A549 (cell line): ENCODE measurements at places on chromosomes 11 and 22. TPM values are rescaled to one million over a fixed set of nuclear protein-coding genes. Genes with fewer than 3 reads are reported as not detected.

The CD3D gene
- polyA plus RNA-seq, result not detected in 3 replicates

DNA sequence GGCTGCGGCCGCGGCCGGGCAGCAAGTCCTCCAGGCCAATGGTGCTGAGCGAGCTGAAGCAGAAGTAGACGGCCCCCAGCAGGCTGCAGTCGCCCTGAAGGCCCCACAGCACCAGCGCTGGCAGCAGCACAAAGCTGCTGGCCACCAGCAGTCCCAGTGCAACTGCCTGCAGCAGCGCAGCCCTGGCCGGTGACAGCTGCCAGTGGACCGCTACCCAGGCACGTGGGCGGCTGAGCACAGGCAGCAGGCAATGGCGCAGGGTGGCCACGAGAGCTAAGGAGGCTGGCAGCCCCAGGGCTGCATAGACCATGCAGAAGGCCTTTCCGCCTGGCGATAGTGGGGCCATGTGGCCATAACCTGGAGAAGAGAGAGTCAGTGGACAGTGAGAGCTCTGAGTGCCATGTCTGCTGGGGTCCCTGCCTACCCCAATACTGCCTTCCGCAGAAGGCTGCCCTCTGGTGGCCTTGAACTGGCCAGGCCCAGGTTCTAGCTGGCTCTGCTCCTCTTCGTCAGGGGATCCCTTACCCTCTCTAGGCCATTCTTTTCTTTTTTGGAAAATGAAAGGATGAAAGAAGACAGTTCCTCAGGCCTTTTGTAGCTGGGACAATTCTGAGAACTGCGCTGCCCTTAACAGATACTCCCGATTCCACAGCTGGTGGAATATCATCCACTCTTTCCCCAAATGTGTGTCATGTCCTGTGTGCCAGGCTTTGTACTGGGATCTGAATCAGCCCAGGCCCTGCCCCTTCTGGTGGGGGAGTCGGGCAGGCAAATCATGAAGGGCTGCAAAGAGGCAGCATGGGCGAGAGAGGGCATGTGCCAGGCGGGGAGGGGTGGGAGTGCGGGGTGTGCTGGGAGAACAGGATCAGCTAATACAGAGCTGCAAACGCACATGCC lies 1.8 kb downstream of the KCNK7 start:
- no peak for DNase-seq

The CNIH2 gene
- polyA plus RNA-seq, result 1.1 to 1.5 TPM (median 1.3 TPM) in 3 replicates

DNA sequence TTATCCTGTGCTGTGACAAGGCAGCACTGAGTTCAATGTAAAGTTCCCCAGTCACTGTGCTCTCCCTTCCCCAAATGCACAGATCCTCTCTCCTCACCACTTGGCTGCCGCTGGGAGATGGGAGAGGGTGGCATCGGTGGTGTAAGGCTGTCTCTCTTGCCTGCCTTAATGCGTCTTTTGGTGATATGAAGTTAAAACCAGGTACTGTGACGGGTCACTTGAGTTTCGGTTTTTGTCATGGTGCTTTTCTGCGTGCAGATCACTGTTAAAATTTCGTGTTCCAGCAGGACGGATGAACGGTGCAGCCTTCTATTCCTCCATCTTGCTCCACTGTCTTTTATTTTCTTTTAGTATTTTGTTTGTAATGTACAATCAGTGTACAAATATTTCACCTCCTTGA lies 18.6 kb downstream of the GLB1L2 start:
- no peak for DNase-seq

GRCh38 chr11:69402251-69402887 lies 79.1 kb upstream of the LINC01488 start:
- DNase-seq, result no peak

DNA sequence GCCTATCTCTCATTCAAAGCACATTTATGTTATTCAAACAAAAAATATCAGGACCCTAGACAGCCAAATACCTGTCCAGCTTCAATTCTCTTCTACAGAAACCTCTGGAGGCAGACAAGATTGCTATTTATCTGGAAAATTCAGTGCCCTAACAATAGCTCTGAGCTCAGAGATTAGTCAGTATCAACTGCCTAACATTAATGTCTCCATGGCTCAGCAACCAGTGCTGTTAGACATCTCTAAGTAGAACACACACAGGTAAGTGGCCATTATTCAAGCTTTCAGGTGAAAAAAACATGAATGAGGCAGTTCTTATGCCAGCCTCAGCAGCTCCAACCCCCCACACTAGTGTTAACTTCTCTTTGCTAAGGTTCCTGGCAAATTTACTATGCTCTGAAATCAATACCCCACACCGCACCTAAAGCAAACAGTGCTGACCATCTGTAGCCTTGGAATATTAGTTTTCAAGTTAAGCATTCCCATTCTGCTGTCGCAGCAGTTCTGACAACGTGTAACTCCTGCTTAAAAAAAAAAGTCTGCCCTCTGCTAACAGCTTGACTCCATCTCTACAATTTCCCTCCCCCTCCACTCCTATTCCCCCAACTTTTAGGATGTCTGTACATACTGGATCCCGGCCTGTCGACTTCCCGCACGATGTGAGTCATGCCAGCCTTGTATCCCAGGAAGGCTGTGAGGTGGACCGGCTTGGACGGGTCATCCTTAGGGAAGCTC lies 1.5 kb downstream of the RPL3 start:
- DNase-seq, result no peak

DNA sequence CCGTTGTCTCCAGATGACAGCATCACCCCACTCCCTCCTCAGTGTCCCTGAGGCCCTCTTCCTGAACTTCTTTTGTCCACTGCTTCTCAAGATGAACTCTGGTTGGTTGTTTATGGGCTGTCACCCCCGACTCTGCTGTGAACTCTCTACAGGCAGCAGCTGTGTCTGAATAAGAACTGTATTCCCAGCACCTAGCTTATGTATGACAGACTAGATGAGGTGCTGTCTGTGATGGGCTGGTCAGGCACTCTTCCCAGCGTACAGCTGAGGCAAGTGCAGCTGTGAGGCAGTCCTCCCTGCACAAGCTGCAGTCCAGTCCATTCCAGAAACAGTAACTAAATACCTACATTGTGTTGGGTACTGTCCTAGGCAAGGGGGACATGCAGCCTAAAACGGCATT lies 111.4 kb upstream of the PITPNB start:
- no peak for DNase-seq

DNA sequence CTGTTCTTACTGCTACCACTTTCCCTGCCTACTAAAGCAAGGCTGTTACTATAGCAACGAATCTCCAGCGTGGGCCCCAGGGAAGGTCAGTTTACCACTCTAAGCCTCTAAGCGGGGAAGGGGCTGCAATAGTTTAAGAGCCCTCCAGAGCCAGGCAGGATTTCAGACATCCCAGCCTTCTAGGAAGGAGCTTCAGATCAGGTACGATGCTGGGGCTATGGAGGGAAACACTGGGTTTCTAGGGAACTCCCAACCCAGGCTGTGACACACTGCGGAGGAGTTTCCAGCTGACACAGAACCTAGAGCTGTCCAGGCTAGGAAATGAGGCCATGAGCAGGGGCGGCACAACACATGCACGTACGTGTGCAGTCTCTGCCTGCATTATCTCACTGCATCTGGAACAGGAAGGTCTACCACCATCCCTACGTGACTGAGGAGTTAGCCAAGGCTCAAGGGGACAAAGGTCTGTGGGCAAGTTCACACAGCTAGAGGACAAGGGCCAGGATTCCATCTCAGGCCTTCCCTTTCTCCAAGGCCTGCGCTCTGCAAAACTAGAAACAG lies 20.4 kb downstream of the HPS4 start:
- DNase-seq, result no peak
